Keratinocyte (primary cell): ENCODE measurements at places on chromosomes 3 and 15.

- DNase-seq: no peak
Measured at GRCh38 chr3:73592154-73593144, 32.3 kb downstream of the PDZRN3 start.

DNA sequence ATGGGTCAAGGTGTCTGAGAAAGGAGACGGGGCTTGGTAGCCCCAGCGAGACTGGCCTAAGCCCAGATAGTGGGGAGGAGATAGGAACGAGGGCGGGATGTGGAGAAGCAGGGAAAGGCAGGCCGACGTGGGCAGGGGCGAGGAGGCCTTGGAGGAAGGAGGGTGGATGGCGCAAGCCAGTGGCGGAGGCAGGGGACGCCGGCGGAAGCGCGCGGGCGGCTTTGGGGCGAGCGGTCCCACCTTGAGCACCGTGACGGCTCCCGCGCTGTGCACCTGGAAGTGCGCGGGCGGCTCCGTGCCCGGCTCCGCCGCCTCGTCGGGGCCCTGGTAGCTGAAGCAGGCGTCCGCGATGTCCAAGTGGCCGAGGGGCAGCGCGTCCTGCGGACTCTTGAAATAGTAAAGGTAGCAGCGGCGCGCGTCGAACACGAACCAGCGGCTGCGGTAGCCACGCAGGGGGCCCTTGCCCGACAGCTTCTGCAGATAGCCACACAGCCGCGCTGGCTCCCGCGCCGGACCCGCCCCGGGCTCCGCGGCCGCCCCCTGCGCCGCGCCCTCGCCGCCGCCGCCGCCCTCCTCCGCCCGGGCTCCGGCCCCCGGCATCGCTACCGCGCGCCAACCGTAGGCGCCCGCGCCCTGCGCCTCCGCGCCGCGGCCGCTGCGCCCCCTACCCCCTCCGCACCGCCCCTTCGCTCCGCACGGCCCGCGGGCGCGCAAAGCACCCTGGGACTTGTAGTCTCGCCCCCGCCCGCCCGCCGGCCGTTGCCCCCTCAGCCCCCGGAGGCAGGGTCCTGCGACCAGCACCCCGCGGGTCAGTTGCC is at the start of gene TBC1D2B:
TBC1D2B (minus strand) TSS at position 659 of the 818 bp plus-strand sequence; CDS start at position 600, 59 bp downstream.
- no peak for DNase-seq

DNA sequence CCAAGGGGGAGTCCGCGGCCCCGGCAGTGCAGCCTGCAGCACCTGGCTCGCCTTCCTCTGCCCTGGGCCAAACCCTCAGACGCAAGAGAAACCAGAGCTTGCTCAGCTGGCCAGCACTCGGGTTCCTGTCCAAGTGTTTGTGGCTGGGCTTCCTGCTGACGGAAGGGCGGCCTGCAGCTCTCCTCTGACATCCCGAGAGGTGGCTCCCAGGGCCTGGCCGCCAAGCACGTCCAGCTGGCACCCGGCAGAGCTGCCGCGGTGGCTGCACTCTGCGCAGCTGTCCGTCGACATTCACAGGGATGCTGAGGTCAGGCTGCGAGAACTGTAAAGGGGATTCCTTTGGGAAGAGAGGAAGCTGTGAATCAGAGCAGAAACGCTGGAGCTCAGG is 85.6 kb downstream of the CPN2 start:
- no peak for DNase-seq

- DNase-seq: no peak
Measured at GRCh38 chr3:157876556-157876955, 229.7 kb downstream of the SHOX2 start.

- no peak for DNase-seq
Measured at GRCh38 chr3:13318626-13319470, 101.3 kb downstream of the NUP210 start.

GRCh38 chr3:29412110-29412509 is 131.2 kb downstream of the RBMS3 start:
- DNase-seq: no peak

DNA sequence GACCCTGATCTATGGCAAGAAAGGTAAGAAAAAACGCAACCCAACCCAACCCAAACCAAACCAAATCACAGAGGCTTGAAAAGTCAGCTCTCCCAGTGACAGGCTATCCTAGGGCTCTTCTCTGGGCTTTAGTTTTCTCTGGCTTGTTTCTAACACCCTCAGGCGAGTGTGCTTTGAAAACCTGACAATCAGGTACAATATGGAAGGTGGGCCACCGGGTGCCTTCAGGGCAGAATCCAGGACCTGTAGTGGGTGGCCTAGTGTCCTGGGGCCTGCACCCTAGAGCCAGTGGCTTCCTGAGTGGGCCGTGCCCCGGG is 46.8 kb downstream of the BHLHE40 start:
- no peak for DNase-seq

- DNase-seq: no peak
Measured at GRCh38 chr3:124299831-124300230, 307.9 kb upstream of the ROPN1 start.

- no peak for DNase-seq
Measured at GRCh38 chr3:153144071-153144470, 18.0 kb upstream of the RAP2B start.

DNA sequence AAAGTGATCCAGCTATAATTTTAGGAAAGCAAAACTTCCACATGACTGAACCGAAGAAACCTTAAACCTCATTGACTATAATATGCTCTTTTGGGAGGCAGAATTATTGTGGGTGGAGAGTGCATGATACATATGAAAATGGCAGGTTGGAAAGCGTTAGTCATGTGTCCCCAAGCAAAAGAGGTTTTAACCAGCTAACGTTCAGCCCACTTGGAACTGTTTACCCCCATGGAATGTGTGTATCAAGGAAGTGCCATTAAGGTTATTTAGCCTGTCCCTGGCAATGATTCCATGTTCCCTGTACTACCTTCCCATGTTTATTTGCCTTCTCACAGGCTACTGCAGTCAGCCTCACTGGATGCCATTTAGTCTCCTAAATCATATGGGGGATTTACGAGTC is 44.1 kb upstream of the LRRC58 start:
- no peak for DNase-seq

GRCh38 chr15:56683908-56684307 is 49.4 kb downstream of the ZNF280D start:
- DNase-seq: no peak

DNA sequence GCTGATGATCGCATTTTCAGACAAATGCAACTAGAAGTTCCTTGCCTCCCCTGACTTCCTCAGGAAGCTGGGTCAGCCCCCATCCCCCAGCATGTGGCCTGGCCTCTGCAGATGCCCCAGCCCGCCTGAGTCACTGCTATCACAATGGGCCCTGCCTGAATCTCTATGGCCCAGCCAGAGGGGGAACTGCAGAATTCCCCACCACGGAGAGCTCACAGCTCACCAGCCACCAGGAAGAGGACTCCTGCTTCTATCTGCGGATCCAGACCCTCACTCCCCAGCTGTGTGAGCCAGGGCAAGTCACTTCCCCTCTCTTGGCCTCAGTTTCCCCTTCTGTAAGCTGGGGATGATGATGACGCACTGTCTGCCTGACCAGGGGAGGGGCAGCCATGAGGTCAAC is 6.9 kb downstream of the PLXND1 start:
- DNase-seq: no peak

GRCh38 chr15:44435893-44436667 is 8.7 kb downstream of the CTDSPL2 start:
- peak; percentile 21 for DNase-seq

GRCh38 chr3:159825216-159825854 is 163.3 kb upstream of the IL12A start:
- DNase-seq: no peak

DNA sequence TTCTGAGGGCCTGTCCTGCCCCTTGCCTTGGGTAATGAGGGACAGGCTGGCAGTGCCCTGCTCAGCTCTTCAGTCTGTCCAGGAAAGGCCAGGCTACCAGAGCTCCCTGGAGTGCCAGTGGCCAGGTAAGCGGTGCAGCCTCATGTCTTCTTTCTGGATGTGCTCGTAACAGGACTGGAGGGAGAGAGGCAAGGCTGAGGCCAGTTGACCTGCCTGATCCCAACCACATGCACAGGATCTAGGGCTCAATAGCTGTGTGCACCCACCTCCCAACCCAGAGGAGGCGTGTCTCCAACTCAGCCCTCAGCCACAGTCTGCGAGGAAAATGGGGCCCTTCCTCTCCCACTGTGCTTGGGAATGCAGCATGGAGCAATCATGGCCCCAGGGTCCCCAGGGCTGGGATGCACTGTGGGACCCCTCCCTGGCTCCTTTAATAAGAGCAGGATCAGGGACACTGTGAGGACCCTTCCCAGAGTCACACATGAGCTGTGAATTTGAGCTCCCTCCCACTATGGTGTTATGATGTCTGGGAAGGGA is 22.5 kb downstream of the ALS2CL start:
- no peak for DNase-seq

GRCh38 chr3:45826321-45826720 is 15.6 kb downstream of the LZTFL1 start:
- DNase-seq: no peak
